Activated naive CD8-positive, alpha-beta T cell treated with anti-CD3 and anti-CD28 coated beads, Interleukin-2, amount 10 ng/mL, durations not matched to agents 7 days and 5 days (primary cell): ENCODE measurements at places on chromosomes 12 and 14.

DNA sequence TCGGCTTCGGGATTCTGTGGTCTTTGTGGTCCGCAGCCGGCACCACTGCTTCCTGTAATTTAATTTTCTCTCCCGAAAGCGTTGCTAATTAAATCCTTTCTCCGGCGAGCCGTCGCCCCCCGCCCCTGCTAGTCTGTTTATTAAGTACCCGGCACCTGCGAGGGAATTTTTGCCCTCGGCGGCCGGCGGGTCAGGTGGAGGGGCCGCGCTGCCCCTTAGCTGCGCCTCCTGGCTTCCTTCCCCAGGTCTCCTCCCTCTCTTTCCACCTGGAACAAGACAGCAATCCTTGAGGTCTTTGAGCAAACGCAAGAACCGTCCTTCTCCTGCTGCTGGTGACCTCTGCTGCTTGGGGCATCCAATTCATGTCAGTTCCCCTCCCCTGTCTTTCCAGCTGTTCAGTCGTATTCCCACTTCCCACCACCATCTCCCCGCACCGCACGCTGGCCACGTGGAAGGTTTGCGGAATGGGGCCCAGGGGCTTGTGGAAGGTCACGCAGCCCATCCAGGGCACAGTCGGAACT lies 16.2 kb downstream of the ZDHHC22 start:
- peak overlapping the region; percentile 68 for H3K4me3 ChIP-seq
- no peaks in the 10 kb centered on the region for H3K36me3 ChIP-seq
- H3K27ac ChIP-seq = no peak overlapping the region
- no peak for DNase-seq

DNA sequence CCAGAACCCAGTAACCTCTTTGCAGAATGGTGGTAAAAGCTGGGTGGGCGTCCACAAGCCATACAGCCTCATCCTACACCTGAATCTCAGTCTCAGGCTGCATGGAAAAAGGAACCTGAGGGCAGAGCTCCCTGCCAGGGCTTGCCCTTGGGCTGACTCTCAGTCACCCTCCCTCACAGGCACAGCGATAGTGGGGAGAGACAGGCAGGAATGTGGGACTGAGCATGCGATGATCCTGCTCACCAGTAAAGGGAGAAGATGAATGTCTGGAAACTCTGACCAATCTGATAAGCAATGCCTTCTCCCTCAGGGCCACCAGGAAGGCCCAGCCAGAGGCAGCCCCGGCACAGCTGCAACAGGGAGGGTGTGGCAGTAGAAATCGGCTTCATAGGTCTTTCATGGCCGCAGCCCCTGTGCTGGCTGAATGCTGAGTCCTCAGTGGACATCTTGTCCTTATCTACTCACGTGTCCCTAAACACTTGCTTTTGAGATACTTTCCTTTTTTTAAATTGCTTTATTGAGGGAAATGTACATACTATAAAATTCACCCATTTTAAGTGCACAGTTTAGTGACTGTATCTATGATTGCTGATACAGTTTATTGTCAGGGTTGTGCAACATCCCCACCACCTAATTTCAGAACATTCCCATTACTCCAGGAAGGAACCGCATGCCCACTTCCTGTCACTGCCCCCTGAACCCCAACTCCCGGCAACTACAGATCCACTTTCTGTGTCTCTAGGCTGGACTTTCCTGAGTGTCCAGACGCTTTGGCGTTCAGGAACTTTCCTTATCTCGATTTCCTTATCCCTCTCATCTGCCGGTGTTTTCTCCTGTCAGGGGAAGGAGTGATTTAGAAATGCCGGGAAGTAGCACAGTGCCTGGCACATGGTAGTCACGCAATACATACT lies 258.1 kb downstream of the PCNX1 start:
- H3K36me3 ChIP-seq = peaks cover 6% of the 10 kb centered on the region
- peaks cover 14% of the 10 kb centered on the region for H3K27me3 ChIP-seq
- H3K4me1 ChIP-seq = peaks cover 28% of the 10 kb centered on the region
- DNase-seq = no peak

GRCh38 chr12:99413751-99414150 lies 233.8 kb upstream of the GARIN6 start:
- no peaks in the 10 kb centered on the region for H3K4me1 ChIP-seq
- no peak for DNase-seq
- H3K4me3 ChIP-seq = no peak overlapping the region
- no peak overlapping the region for H3K27ac ChIP-seq
- H3K27me3 ChIP-seq = no peaks in the 10 kb centered on the region
- no peaks in the 10 kb centered on the region for H3K36me3 ChIP-seq

GRCh38 chr14:104576232-104576969 lies 3.2 kb upstream of the C14orf180 start:
- H3K27me3 ChIP-seq = no peaks in the 10 kb centered on the region
- no peaks in the 10 kb centered on the region for H3K4me1 ChIP-seq
- H3K36me3 ChIP-seq = no peaks in the 10 kb centered on the region
- no peak overlapping the region for H3K27ac ChIP-seq

GRCh38 chr14:101350691-101351090 lies 210.6 kb upstream of the DIO3 start:
- peaks cover 7% of the 10 kb centered on the region for H3K27me3 ChIP-seq
- no peaks in the 10 kb centered on the region for H3K36me3 ChIP-seq
- no peaks in the 10 kb centered on the region for H3K4me1 ChIP-seq
- no peak overlapping the region for H3K27ac ChIP-seq
- DNase-seq = no peak

GRCh38 chr14:73231981-73232851 lies 5.1 kb upstream of the PAPLN start:
- peaks cover 9% of the 10 kb centered on the region for H3K4me1 ChIP-seq
- no peaks in the 10 kb centered on the region for H3K36me3 ChIP-seq
- no peak for DNase-seq
- H3K4me3 ChIP-seq = no peak overlapping the region

DNA sequence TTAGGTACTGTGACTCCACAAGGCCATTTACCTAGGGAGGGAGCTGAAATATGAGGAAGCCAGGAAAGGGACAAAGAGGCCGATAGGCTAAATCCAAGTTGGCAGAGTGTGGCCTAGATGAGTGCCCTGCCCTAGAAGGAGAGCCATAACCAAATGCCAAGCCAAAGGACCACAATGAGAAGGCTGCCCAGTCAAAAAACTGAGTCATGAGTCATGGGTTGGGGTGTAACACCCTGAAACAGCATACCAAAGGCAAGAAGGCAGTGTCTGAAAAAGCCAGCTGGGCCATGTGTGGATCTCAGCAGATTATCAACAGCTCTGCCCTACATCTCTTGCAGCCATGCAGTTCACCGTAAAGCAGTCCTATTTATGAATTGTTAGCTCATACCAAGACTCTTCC lies 171.7 kb downstream of the PHLDA1 start:
- peaks cover 11% of the 10 kb centered on the region for H3K27me3 ChIP-seq
- no peaks in the 10 kb centered on the region for H3K4me1 ChIP-seq
- no peak overlapping the region for H3K27ac ChIP-seq
- H3K36me3 ChIP-seq = no peaks in the 10 kb centered on the region

DNA sequence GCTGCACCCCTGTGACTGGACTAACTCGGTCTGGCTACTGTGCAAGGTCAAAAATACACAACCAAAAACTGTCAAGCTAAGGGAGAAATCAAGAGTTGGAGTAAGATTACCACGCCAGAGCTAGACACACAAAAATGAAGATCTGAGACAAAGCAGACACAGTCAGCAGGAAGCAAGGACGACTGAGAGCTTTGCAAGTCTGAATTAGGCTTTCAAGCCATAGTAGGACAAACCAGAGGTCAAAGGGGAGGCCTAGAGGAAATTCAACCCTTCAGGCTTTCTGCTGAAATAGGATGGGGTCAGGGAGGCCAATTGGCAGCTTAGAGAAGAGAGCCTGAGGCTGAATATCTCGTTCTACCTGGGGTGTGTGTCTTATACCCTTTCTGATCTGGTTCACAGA lies 117.3 kb downstream of the LLPH start:
- H3K36me3 ChIP-seq = no peaks in the 10 kb centered on the region
- no peaks in the 10 kb centered on the region for H3K27me3 ChIP-seq
- H3K27ac ChIP-seq = no peak overlapping the region

DNA sequence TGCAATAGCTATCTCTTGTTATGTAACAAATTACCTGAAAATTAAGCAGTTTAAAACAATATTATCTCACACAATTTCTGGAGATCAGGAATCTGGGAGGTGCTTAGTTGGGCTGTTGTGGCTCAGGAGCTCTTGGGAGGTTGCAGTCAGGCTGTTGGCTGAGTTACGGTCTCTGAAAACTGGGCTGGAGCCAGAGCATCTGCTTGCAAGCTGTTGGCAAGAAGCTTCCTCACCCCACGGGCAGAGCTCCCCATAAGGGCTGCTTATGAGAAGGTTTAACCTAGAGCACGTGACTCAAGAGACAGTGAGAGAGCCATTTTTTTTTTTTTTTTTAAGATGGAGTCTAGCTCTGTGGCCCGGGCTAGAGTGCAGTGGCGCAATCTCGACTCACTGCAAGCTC lies 346.8 kb downstream of the ATP23 start:
- H3K36me3 ChIP-seq = no peaks in the 10 kb centered on the region
- H3K4me1 ChIP-seq = peaks cover 1% of the 10 kb centered on the region
- peaks cover 3% of the 10 kb centered on the region for H3K27me3 ChIP-seq

- no peak overlapping the region for H3K4me3 ChIP-seq
- no peaks in the 10 kb centered on the region for H3K36me3 ChIP-seq
- DNase-seq = no peak
Measured at GRCh38 chr12:38898001-38898684, 7.2 kb downstream of the CPNE8 start.

DNA sequence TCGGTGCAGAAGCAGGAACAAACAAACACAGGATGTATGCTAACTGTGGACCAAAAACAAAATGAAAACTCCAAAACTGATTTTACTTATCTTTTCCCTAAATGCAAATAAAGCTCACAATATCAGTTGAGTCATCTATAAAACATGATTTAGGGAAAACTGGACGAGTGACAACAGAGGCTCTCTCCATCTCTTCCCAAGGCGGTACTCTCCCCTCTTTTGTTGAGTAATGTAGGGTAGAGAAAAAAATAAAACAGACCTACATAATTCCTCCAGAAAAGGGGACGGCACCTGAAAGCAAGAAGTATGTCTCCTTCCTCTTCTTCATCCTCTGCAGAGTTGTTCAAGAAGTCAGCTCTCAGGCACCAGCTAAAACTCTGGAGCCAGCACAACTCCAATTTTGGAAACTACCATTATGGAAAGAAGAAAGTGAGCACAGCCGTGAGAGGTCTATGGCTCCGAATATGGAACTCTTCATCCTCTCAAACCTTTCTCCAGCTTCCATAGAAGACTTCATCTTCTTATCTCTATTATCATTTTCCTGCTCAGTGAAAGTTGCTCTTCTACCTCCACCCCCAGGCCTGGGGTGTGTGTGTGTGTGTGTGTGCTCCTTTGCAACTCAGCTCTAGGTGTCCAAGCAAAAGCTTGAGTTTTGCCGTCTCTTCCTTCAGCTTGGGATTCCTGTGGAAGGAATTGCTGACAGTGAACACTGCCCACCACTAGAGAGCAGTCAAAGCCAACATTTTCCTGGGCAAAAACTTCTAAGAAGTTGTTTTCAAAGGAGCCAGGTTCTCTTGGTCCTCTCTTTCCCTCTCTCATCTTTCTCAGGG lies 155.4 kb downstream of the DIO2 start:
- H3K4me3 ChIP-seq = no peak overlapping the region
- no peak overlapping the region for H3K27ac ChIP-seq

GRCh38 chr14:31880935-31881334 lies 196.2 kb upstream of the ARHGAP5 start:
- no peak overlapping the region for H3K27ac ChIP-seq
- H3K27me3 ChIP-seq = peaks cover 18% of the 10 kb centered on the region
- H3K36me3 ChIP-seq = no peaks in the 10 kb centered on the region
- DNase-seq = no peak
- no peak overlapping the region for H3K4me3 ChIP-seq

GRCh38 chr12:101855364-101855884 lies 22.0 kb upstream of the DRAM1 start:
- no peak for DNase-seq
- H3K36me3 ChIP-seq = no peaks in the 10 kb centered on the region
- H3K27ac ChIP-seq = no peak overlapping the region
- no peak overlapping the region for H3K4me3 ChIP-seq
- H3K27me3 ChIP-seq = no peaks in the 10 kb centered on the region

GRCh38 chr12:7460375-7461259 lies 16.7 kb upstream of the CD163L1 start:
- H3K27ac ChIP-seq = no peak overlapping the region
- H3K36me3 ChIP-seq = no peaks in the 10 kb centered on the region
- no peak overlapping the region for H3K4me3 ChIP-seq
- H3K27me3 ChIP-seq = peaks cover 6% of the 10 kb centered on the region
- H3K4me1 ChIP-seq = no peaks in the 10 kb centered on the region

GRCh38 chr12:127006972-127007371 lies 1260.0 kb upstream of the TMEM132C start:
- H3K36me3 ChIP-seq = no peaks in the 10 kb centered on the region
- no peak overlapping the region for H3K27ac ChIP-seq
- DNase-seq = no peak

DNA sequence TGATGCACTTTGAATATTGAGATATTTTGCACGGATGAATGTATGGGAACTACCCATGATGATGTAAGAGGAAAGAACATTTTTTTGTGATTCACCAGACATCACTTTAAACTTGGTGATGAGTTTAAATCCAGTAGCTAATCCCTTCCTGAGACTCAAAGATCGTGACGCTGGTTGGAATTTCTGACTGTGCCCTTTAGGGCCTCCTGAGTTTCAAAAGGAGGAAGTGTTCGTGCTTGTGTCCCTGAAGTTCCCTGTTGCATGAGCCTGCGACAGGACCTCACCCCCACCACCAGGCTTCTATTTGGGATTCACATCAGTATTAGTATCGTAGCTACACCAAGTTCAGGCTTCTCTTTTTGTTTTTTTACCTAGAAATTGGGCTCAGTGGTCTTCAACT lies 18.6 kb upstream of the RIN3 start:
- no peak for DNase-seq
- H3K36me3 ChIP-seq = no peaks in the 10 kb centered on the region
- no peak overlapping the region for H3K27ac ChIP-seq

DNA sequence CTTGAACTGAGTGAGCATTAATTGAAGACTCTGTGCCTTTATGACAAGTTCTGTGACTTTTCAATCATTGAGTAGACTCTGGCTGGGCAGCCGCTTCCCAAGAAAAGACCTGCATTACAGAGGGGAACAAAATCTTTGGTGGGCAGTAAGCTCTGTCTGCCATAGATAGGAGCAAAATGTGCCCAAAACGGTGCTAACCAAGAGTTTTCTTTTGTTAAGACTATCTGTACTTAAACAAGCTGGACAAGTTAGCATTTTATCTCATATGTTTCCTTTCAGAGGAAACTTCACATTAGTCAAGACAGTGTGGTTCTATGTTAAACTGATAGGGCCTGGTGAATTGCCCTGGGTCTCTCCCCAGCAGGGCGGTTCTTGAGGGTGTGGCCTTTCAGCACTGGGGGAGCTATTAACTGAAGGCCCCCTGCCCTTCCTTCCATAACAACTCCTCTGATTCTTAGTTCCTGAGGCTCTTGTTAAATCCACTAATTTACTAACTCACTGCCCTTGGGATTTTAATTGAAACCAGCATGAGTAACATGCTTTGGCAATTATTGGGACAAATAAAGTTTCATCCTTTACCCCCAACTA lies 219.6 kb downstream of the KTN1 start:
- no peaks in the 10 kb centered on the region for H3K27me3 ChIP-seq
- peaks cover 14% of the 10 kb centered on the region for H3K4me1 ChIP-seq
- no peak for DNase-seq
- H3K4me3 ChIP-seq = no peak overlapping the region
- H3K36me3 ChIP-seq = no peaks in the 10 kb centered on the region

- no peak for DNase-seq
- H3K36me3 ChIP-seq = no peaks in the 10 kb centered on the region
Measured at GRCh38 chr12:86675197-86675596, 419.0 kb upstream of the MGAT4C start.
